ENCODE measurements at places on chromosomes 2 and 18. TPM values are rescaled to one million over a fixed set of nuclear protein-coding genes. Genes with fewer than 3 reads are reported as not detected.

The CNDP2 gene
- 136 TPM for total RNA-seq

The SPDYA gene
- total RNA-seq, result 1.4 TPM

DNA sequence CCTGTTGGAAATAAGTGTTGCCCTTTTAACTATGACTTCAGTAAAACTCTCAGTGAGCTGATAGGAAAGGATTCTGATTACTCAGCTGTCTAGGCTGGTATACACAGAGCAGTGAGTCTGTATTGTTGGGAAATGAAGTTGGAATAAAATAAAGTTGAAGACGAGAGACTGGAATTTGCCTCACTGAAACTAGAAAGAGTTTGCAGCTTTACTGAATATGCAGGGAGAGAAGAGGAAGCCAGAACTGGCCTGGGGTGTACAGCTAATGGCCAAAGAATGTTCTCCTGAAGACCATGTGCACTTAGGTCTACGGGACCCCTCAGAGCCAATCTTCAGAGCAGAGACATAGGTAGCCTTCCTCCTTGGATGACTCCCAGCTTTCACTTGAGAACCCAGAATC is 26.5 kb downstream of the EIF4E2 start:
- DNase-seq, result no peak

DNA sequence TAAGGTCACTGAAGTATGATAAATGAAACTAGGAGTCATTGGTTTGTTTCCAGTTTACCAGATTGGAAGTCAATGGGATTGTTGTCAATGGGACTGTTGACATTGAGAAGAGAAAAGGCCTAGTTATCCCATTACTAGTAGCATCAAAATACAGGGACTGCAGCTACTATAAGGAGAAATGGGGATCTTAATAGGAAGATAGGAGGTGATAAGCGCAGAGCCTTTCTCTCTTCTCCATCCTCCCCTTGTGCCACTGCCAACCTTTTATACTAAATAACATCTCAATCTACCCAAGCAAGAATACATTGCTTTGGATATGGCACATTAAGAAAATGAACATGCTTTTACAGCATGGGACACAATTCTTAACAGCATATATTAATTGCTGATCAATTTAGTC is 10.5 kb upstream of the BBS5 start:
- no peak for DNase-seq

DNA sequence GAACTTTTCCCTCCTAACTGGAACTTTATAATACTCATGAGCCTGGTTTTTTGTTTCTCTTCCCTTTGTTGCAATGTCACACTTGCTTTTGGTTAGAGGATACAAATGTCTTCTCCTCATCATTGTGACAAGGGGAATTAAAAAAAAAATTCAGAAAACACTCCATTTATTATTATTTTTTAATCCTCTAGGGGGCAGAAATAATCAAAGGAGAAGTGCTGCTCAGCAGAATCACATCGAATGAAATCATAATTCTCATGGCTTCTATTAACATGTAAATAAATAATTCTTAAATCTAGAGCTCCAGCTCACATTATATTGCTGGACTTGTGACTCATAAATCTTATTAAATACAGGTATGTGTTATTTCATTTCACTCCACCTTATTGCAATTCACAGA is 273.8 kb downstream of the TRIB2 start:
- DNase-seq, result no peak

- no peak for DNase-seq
These were observed 23.0 kb downstream of the BIN1 start for GRCh38 chr2:127083819-127084503.

DNA sequence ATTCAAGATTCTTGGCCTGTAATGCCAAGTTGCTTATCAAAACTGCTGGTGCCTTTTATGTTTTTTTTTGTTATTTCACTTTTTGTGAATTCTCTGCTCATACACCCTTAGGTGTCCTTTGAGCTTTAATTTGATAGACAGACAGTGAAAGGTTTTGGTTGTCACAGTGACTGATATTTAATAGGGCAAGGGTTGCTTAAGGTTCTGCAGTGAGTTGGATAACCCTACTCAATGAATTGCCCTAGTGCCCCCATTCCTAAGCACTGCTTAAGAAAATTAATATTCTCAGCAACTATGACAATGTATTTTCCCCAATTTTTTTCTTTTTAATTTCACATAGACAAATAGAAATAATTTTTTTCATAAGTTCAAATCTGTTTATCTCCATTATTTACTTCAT is 15.4 kb downstream of the PPIG start:
- no peak for DNase-seq

- no peak for DNase-seq
These were observed 427.7 kb upstream of the HS6ST1 start for GRCh38 chr2:128746356-128746755.

GRCh38 chr2:106859498-106859897 is 26.5 kb downstream of the ST6GAL2 start:
- no peak for DNase-seq

DNA sequence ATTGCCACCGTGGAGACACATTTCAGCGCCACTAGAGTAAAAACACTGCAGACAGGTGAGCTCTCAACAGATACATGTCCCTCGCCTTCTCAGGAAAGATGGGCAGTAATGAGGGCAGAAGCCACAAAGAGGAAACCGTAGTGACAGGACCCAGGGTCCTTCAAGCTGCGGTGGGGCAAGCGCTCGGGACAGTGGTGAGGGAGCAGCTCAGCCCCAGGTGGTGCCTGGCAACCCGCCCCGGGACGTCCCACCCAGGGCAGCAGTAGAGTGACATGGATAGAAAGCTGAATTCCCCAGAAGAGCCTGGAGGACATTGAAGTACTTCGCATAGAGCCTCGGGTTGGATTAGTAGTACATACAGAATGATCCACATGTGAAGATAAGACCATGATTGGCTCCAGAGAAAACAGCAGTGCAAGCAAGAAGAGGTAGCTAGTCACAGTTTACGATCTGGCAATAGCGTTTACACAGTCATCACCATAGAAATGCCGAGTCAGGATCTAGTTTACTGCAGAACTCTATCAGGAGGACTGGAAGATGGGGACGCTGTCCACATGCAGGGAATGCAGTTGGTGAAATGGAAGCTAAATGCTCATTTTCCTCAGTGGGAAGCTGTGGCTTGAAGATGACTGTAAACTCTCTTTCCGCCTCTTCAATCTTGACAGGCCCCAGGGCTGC is 37.4 kb upstream of the ALPP start:
- no peak for DNase-seq

GRCh38 chr2:234930397-234930796 is 21.4 kb upstream of the SH3BP4 start:
- peak; percentile 34 for DNase-seq

GRCh38 chr2:192159208-192159607 is 35.5 kb downstream of the TMEFF2 start:
- no peak for DNase-seq

DNA sequence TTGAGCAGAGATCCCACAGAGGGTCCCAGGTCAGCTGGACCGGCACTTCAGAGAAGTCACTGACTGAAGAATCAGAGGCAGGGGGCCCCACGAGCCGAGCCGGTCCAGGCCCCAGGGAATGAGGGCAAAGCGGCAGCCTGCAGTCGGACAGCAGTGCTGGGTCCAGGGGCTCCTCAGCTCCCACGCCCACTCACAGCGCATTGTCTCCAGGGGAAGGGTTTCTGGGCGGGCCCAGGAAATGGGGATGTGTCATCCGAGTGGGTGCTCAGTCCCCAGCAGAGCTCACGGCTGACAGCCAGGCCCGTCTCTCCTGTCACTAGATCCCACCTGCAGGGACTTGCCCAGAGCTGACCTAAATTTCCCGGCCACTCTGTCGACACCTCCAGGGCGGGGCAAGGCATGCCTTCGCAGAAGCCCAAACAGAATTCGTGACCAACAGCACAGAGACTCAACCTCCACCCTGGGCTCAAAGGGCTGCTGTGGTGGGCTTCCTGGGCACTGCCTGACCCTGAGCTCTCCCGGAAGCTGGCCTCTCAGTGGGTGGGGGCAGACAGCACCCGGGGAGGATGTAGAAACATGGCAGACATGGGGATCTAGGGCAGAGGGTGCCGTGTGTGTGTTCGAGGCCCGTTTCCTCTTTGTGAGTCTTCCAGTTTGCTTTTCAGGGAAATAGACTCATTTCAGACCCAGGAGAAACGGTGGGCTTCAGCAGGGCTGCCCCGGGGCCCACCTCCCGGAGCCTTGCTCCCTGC is 42.1 kb upstream of the TAF1B start:
- DNase-seq, result peak; percentile 69

DNA sequence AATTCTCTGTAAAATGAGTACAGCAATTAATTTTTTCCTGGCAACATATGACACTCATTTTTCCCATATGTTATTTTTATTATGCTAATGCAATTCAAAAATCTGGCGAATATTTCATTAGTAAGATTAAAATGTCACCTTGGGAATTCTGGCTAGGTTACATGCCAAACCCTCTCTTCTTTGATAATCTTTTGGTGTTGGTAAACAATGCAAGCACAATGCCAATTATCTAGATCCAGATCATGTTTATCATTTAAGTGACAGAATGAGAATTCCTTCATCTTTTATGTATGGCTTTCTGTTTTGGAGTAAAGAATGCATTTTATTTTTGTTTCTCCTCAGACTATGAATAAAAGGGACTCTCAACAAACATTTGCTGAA is 33.7 kb downstream of the GPR75 start:
- no peak for DNase-seq

DNA sequence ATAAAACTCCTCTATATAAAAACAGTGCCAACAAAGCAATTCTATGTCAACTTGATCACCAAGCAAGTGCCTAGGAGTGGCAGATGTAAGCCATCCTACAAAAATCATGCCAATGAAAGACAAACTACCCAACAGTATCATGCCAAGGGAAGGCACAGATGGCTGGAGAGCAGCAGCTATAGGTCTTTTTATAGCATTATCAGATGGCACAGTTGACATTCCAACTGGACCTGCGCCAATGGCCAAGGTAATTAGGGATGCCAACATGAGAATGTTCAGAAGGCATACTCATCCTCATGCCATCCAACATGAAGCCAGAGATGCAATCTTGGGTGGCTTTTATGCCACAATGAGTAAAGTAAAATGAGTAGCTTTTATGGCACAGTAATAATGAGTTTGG is 237.3 kb downstream of the OTX1 start:
- no peak for DNase-seq

GRCh38 chr2:8216397-8216796 is 465.5 kb upstream of the ID2 start:
- no peak for DNase-seq
